ENCODE measurements at places on chromosomes 5 and 9. TPM values are rescaled to one million over a fixed set of nuclear protein-coding genes. Genes with fewer than 3 reads are reported as not detected.

The DUSP1 gene
- polyA plus RNA-seq = 291 TPM

The ANKRD31 gene
- polyA plus RNA-seq = 0.06 TPM

The MAN2A1 gene
- 36.6 TPM for polyA plus RNA-seq

The STC2 gene
- 93.9 TPM for polyA plus RNA-seq

The PHF24 gene
- polyA plus RNA-seq = not detected

The PCDHB11 gene
- polyA plus RNA-seq = 0.11 TPM

The DMRT3 gene
- polyA plus RNA-seq = not detected

The TMEM167A gene
- 89.0 TPM for polyA plus RNA-seq
